HuH-7.5 (cell line): ENCODE measurements at places on chromosomes 1 and 21.

DNA sequence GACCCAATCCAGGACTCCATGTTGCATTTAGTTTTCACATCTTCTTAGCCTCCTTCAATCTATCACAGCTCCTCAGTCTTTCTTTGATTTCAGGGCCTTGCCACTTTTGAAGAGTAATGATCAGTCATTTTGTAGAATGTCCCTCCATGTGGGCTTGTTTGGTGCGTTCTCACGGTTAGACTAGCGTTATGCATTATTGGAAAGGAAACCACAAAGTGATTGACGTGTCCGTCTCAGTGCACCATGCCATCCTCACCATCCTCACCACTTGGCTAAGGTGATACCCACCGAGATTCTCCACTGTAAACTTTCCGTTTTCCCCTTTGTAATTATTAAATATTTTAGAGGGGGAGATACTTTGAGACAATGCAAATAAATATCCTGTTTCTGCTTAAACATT is 59.6 kb upstream of the OLIG2 start:
- DNase-seq: no peak

GRCh38 chr1:217482356-217483102 is 148.4 kb downstream of the GPATCH2 start:
- no peak for DNase-seq

- DNase-seq: no peak
Measured at GRCh38 chr1:184020855-184021254, 16.7 kb downstream of the COLGALT2 start.

DNA sequence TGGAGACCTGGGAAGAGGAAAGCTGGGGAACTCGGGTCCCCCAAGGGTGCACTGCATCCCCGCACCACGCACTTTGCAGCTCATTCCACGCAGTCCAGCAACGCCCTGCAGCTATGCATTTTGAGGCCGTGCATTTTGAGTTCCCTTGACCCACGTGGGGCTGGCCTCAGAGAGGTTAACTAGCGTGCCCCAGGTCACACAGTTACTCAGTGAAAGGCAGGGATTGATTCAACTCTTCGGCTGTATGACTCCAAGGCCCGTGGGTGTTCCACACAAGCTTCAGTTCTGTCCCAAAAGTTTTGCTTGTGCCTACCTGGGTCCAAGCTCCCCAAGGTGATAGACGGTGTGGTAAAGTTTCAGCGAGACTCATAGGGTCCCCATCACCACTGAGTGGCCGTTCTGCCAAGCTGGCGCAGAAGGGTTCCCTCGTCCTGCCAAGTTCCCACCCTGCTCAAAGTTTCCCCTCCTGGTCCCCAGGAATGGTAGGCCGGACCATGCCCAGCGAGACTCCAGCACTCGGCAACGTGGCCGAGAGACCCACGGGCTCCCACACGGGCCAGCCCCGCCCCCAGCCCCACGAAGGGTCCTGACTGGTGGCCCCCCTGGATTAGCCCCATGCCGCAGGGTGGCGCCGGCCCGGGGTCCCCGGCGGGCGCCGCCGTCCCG is 611 bp downstream of the HSPG2 start:
- DNase-seq: no peak

GRCh38 chr1:31769720-31770390 is 5.7 kb upstream of the ADGRB2 start:
- DNase-seq: no peak

DNA sequence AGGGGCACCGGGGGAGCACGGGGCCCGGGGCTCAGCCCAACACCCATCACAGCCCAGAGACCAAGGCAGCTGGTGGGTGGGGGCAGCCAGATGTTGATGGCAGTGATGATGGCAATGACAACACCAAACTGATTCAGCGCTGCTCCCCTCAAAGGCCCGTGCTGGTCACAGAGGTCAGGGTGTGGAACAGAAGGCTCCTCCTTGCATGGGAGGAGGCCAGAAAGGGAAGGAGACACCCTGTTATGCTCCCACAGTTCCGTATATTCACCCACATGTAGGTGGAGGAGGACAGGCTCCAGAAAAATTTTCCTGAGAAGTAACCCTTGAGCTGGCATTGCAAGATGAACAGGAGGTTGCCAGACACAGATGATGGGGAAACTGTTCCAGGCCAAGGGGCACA is 414 bp downstream of the GUCA2B start:
- no peak for DNase-seq

DNA sequence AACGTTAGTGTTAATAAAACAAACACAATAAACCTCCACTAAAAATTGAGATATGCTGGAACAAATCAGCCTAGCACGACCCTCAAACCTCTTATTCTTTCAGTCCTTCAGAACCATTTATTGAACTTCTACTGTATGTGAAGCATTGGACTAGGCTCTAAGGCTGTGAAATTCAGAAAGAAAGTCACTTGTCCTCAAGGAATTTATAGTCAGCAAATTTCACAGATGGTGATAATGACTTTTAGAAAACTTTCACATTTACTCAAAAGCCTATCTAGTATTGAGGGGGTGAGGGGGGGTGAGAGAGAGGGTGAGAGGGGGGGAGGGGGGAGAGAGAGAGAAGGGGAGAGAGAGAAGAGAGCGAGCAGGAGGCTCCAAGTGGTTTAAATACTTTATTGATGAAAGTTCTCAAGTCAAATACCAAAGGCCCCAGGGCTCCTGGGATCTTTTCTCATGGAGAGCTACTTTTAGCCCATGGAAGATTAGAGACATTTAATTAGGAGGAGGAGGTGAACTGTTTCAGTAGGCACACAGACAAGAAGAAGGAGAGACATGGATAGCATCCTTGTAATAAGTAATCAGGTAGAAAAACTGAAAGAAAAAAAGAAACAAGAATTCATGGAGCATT is 66.3 kb upstream of the SSX2IP start:
- no peak for DNase-seq
